ENCODE measurements at places on chromosomes 5 and 9.

GRCh38 chr9:126872516-126872915 is 12.1 kb downstream of the ZBTB34 start:
- DNase-seq, result no peak

- no peak for DNase-seq
Measured at GRCh38 chr9:91905237-91905650, 44.8 kb downstream of the ROR2 start.

- DNase-seq, result no peak
Measured at GRCh38 chr5:34803974-34804732, 34.8 kb upstream of the TTC23L start.

DNA sequence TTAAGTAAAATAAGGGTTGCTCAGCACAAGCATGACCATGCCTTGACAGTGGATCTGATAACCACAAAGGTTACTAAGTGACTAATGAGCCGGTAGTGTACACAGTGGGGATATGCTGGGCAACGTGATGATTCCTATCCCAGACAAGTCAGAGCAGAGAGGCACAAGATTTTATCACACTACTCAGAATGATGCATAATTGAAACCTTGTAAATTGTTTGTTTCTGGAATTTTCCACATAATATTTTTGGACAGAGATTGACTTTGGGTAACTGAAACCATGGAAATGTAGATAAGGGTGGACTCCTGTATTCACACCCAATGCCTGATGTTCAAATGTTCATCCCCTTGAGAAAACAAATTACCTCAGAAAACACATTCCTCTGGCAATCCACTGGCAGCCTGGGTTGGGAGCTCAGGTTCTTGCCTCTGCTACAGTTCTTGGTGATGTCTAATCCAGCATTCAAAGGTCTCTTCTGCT is 16.2 kb upstream of the ERAP1 start:
- peak; percentile 78 for DNase-seq

- no peak for DNase-seq
Measured at GRCh38 chr5:53179691-53180090, 70.1 kb upstream of the MOCS2 start.

- no peak for DNase-seq
Measured at GRCh38 chr5:7393921-7394799, 1.8 kb upstream of the ADCY2 start.

DNA sequence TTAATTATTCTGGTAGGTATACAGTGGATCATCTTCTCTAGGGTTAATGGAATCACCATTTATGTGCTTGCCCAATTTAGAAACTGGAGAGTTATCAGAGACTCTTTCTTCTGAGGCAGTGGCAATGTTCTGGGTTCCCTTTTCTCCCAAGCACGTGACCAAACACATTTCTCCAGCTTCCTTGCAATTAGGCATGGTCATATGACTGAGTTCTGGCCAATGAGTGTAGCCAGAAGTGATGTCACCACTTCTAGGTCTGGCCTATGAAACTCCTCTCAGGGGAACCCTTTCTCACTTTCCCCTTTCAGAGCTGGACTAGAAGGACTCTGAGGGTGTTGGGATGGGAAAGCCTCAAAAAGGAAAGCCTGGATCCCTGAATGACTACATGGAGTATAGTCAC is 172.0 kb downstream of the NSG2 start:
- no peak for DNase-seq

DNA sequence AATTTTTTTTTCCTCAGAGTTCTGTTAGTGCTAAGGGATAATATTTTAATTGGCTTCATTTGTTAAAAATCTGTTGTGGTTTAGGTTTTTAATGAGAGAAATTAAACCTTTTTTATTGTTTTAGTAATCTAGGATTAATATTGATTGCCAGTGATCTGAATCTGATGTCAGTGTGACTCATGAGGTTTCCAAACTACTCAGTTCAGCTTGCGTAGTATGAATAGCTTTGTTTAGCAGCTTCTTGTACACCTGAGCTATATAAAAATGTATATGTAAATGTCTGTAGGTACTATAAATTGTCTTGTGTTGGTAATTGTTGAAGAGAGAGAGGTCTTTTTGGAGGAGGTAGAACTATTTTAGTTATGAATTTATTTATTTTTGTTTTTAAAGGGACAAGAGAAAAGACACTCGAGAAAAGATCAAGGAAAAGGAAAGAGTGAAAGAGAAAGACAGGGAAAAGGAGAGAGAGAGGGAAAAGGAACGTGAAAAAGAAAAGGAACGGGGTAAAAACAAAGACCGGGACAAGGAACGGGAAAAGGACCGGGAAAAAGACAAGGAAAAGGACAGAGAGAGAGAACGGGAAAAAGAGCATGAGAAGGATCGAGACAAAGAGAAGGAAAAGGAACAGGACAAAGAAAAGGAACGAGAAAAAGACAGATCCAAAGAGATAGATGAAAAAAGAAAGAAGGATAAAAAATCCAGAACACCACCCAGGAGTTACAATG is 26.3 kb downstream of the SREK1 start:
- DNase-seq, result no peak

GRCh38 chr5:6473284-6473683 is 24.6 kb downstream of the UBE2QL1 start:
- DNase-seq, result no peak

- DNase-seq, result no peak
Measured at GRCh38 chr5:114355086-114355830, 6.6 kb upstream of the KCNN2 start.
